ENCODE measurements at places on chromosomes 1 and 21.
A peak's percentile ranks its signal among the peaks of the same experiment; 100 is the strongest.

DNA sequence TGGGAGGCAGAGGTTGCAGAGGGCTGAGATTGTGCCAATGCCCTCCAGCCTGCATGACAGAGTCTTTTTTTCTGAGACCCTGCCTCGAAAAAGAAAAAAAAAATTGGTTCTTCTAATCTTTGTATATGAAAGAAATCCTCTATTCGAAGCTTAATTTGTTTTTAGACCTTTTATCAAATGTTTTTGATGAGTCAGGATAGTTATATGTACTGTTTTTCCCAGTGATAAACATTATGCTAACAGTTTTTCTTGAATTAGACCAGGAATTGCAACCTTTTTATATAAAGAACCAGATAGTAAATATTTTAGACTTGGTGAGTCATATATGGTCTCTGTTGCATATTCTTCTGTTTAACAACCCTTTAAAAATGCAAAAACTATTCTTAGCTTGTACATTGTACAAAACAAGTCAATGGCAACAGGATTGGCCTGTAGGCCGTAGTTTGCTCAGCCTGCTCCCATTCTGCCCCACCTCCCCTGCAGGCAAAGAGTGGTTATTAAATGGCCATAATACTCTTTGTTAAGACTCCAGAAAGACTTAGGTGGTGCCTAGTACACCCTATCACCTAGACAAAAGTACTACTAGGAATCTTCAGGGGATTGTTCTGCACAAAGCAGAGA, 45.2 kb downstream of the LYST start:
- DNase-seq, result no peak

DNA sequence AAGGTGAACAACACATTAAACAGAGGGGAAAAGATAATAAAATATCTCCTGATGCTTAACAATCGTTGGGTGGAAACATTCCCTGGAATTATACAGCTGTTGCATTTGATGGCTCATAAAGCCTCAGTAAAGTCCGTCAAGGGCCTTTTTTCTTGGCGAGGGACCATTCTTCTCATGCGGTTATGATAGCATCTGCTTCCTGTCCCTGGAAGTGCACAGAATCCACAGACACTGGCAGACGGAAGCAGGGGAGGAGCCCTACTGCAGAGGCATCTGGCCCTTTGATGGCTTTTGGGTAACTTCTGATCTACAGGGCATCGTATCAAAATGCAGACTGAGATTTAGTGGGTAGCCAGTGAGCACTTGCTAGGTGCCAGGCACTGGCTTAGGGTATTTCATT, 286.9 kb downstream of the KIF26B start:
- no peak for DNase-seq

DNA sequence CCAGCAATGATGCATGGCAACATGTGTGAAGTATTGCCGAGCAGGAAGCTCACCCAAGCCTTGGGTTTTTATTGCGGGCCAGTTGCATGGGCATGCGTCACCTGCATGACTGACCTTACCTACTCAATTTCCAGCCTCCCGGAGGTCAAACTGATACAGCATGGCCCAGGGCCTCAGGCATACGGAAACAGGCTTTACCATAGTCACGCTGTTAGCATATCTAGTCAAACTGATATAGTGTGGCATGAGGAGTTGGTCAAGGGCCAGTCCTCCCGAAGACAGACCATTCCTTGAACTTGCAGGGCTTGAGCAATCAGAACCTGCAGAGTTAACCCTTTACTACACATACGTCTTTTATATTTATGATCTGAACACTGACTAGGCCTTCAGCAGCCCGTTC, 6.4 kb upstream of the DUSP12 start:
- no peak for DNase-seq

DNA sequence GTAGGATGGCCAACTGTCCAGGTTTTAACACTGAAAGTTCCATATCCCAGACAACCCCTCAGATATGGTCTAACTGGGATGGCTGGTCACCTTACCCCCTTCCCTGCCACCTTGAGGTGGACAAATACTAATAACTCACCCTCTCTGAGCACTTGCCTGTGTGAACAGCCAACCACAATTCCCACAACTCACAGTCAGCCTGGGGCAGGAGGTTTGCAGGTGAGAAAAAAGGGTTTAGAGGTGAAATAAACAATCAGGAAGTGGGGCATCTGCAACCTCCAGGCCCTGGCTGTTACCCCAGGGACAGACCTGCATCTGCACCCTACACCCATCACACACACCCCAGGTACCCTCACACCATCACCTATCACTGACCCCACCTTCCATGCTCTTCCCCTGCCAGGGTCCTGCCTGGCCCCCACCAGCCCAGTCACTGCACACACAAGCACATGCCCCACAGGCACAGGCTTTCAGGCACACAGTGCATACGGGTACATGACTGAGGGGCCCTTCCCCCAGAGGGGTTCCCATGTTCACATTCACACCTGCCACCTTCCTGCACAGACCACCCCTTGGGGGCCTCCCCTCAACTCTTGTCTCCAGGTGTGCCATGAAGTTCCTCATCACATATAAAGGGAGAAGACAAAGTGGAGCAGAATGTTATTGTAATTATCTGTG, 679.5 kb downstream of the MATN1 start:
- peak; percentile 42 for DNase-seq

DNA sequence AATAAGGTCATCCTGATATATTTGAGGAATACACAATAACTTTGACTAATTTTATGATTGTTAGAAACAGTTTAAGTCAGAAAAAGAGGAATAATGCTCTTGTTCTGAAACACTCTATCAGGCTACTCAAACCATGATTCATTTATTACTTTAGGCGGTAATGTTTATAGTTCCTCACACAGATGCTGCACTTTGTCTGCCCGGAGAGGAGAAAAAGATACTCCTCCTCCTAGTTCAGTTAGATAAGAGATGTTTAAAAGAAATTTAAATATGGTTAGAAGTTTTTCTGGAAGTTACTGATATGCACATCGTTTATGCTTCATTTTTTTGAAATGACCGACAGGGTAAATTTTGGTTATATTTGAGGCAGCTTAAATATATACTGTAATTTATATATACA, 103.0 kb downstream of the ZMYM4 start:
- no peak for DNase-seq

DNA sequence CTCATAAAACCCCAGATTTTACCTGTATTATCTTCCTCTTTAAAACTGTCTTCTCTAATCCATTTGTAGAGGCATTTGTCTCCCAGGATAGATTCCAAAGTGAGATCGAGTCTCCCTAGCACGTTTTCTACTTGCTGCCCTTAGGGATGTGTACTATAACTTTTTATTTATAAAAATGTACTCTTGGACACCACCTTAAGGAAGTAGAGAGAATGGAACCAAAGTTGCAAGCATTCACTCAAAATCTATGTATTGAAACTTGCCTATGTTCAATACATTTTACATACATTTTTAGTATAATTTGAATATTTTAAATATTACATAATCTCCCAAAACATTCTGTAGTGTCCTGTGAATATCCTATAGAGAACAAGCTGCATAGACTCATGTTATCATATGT, 842 bp upstream of the SPRR2A start:
- DNase-seq, result no peak

- no peak for DNase-seq
Observed at GRCh38 chr1:2543543-2544092, 12.6 kb upstream of the TNFRSF14 start.
